ENCODE measurements at places on chromosomes 4 and X. TPM values are rescaled to one million over a fixed set of nuclear protein-coding genes. Genes with fewer than 3 reads are reported as not detected.

- DNase-seq: no peak
Observed at GRCh38 chrX:26470941-26471340, 255.0 kb downstream of the MAGEB5 start.

DNA sequence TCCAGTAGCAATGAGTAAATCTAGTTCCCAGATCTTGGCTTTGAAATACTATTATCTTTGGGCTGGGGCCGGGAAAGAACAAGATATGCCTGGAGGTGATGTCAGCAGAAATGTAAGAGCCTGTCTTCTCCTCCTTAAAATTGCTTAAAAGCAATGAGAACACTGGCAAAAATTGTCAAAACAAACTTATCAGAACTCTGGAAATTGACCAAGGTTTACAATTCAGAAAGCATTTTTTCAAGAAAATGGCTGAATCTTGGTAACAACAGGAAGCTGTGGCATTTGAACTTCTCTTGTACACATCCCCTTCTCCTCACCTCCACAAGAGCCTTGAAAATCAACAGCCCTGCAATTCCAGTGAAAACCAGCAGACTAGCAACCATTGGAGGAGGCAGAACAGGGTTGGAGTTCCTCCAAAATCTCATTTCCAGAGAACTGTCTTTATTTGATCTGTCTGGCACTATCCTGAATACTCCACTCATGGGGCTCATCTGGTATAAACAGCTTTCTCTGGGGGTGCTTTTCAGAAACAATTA is 13.5 kb downstream of the TIMP1 start:
- no peak for DNase-seq

GRCh38 chr4:78656968-78657445 is 105.4 kb downstream of the ANXA3 start:
- DNase-seq: no peak

DNA sequence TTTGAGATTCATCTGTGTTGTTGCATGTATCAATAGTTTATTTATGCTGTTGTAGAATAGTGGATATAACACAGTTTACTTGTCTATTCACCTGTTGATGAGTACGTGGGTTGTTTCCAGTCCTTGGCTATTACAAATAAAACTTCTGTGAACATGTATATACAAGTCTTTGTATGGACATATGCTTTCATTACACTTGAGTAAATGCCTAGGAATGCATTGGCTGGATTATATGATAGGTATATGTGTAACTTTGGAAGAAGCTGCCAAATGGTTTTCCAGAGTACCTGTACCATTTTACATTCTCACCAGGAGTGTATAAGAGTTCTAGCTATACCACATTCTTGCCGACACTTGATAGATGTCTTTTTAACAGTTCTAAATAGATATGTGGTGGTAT is 16.5 kb downstream of the ART3 start:
- no peak for DNase-seq

- DNase-seq: no peak
Observed at GRCh38 chr4:79598801-79599200, 190.8 kb upstream of the GK2 start.

GRCh38 chr4:185718578-185719499 is 93.2 kb downstream of the SORBS2 start:
- DNase-seq: no peak

The SSX4B gene
- not detected for total RNA-seq

Measured in breast epithelium (tissue), 4 donors.